HFFc6 (cell line): ENCODE measurements at places on chromosomes 12 and 14. TPM values are rescaled to one million over a fixed set of nuclear protein-coding genes. Genes with fewer than 3 reads are reported as not detected.

The SERPINA1 gene
- total RNA-seq = 0.07 TPM in 1 of 3 replicates, not detected in the others

DNA sequence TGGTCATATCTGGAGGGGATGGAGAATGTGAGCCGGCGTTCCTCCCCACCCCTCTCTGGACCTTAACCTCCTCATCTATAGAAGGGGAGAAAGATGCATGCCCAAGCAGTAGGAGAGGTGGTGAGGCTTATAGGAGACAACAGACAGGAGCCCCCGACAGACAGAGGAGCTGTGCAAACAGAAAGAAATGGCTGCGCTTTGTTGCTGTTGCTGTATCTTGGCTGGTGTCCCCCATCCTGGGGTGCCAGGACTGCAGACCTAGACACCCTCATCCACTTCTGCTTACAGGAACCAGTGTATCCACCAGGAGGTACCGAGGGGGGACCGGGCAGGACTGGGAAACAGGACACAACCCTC lies 397 bp downstream of the SERPINA1 start:
- no peak for DNase-seq

GRCh38 chr14:89029961-89030694 lies 205.7 kb downstream of the TTC8 start:
- DNase-seq = no peak

GRCh38 chr12:79691511-79692248 lies 916 bp upstream of the PAWR start:
- DNase-seq = peak; percentile 34

- DNase-seq = no peak
Observed at GRCh38 chr14:72892879-72893635, 844 bp downstream of the DPF3 start.

DNA sequence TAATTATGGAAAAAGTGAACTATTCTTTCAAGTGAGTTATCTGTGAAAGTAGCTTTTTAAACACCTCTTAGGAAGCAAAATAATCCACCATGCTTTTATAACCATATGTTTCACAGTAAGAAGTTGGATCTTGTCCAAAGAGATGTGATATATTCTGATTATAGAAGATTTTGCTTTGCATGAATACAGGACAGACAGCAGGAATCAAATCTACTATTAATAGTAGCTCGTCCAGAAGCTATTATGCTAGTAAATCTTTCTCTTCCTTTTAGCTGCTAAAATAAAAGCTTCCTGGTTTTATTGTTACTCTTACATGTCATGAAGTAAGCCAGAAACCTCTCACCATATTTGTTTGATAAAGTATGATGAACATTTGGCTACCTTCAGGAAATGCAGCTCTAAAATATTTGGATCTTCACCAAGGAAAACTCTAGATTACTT lies 257.0 kb downstream of the IPO8 start:
- DNase-seq = no peak

- DNase-seq = no peak
Observed at GRCh38 chr12:41108032-41108431, 80.1 kb upstream of the PDZRN4 start.
